ENCODE measurements at places on chromosomes 3 and 15. TPM values are rescaled to one million over a fixed set of nuclear protein-coding genes. Genes with fewer than 3 reads are reported as not detected.

The ADIPOQ gene
- total RNA-seq: not detected

The TRH gene
- not detected for total RNA-seq

The ZBTB47 gene
- total RNA-seq: 24.0 TPM

The CD200 gene
- 0.44 TPM for total RNA-seq

The ACTC1 gene
- not detected for total RNA-seq

The GOLGA8Q gene
- total RNA-seq: 2.2 TPM

Measured in uterine smooth muscle cell (primary cell).